ENCODE measurements at places on chromosomes 7 and 10.

DNA sequence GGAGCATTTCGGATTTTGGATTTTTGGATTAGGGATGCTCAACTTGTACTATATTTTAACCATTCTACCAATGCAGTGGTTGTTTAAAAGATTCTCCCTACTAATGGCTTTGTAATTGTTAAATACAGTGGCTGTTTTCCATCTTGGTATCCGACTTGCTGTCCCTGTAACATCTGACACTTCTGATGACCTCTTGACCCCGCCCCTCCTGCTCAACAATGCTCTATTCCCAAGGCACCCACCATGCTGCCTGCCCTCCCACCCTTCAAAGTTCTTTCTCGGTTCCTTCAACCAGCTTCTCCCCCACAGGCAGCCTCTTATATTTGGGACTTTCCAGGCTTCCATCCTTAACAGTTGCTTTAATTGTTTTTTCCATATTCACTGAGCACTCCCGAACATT is 2.0 kb downstream of the PRTFDC1 start:
- no peak for DNase-seq

- DNase-seq = no peak
Measured at GRCh38 chr10:27771231-27771630, 25.6 kb upstream of the MKX start.

- DNase-seq = no peak
Measured at GRCh38 chr10:97278491-97278989, 13.9 kb downstream of the ARHGAP19 start.

DNA sequence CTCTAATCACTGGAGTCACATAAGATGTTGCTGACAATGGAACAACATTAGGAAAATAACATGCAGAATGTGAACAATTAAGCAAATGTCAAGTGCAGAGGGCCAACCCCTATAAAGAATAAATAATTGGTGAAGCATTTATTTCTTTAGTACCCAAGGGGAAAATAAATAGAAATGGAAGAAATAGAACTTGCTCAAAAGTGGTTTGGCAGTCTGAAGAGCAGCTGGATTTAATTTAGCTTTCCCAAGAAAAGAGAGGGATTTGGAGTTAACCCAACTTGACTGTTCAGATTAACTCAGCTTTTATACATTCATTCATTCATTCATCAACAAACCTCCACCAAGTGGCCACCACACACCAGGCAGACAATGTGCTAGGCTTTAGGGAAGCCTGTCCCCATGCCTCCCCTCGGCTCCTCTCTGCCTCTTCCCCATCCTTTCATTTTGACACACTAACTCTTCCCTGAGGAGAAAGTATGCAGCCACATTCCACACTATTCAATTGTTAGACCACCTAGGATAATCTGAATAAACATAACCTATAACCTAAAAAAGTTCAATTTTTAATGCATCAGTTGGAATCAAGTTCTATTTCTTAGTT is 295.5 kb downstream of the AHR start:
- DNase-seq = no peak

- no peak for DNase-seq
Measured at GRCh38 chr10:1410469-1411395, 326.6 kb downstream of the ADARB2 start.

- no peak for DNase-seq
Measured at GRCh38 chr7:114852293-114852692, 69.6 kb upstream of the MDFIC start.

DNA sequence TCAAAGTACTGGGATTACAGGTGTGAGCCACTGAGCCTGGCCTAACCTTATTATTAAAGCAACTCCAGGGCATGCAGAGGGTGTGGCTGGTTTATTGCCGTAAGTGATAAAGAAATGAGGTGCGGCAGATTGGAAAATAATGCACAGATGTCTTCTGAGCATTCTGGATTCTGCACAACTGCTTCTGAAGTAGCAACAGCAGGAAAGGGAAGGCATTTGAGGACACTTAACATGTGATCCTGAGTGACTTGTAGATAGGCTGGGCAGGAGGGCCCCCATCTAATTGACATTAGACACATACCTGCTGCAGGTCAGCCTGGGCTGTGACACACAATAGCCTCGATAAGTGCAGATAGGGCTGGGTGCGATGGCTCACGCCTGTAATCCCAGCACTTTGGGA is 5.6 kb downstream of the RHBDD2 start:
- DNase-seq = no peak

GRCh38 chr7:137501562-137501961 is 158.0 kb upstream of the PTN start:
- no peak for DNase-seq

GRCh38 chr10:43844221-43844620 is 195.5 kb upstream of the ZNF32 start:
- no peak for DNase-seq

- no peak for DNase-seq
Measured at GRCh38 chr7:142383841-142384492, 126.1 kb upstream of the PRSS58 start.
